ENCODE measurements at places on chromosomes 16 and 17.
A peak's percentile ranks its signal among the peaks of the same experiment; 100 is the strongest.

GRCh38 chr16:31136287-31136662 lies 748 bp upstream of the PRSS8 start:
- DNase-seq: no peak

DNA sequence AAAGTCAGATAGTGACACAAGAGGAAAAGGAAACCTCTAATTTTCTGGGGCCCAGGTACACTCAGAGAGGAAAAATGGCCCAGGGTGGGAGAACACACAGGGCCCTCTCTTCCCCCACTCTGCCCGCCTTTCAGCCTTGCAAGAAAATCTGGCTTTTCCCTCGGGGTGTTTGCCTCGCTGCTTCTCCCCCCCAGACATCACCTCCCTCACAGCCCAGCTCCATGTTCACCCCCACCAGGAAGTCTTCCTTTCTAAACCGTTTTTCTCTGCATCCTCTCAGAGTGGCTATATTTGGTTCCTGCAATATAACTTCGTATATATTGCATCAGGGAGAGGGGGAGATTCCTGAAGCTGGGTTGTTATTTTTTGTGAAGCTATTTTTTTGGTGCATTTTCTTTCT lies 27.3 kb downstream of the RPRML start:
- no peak for DNase-seq

GRCh38 chr16:12291989-12292759 lies 315.6 kb downstream of the SNX29 start:
- DNase-seq: no peak

GRCh38 chr16:54373534-54374520 lies 87.2 kb upstream of the IRX3 start:
- peak; percentile 80 for DNase-seq

DNA sequence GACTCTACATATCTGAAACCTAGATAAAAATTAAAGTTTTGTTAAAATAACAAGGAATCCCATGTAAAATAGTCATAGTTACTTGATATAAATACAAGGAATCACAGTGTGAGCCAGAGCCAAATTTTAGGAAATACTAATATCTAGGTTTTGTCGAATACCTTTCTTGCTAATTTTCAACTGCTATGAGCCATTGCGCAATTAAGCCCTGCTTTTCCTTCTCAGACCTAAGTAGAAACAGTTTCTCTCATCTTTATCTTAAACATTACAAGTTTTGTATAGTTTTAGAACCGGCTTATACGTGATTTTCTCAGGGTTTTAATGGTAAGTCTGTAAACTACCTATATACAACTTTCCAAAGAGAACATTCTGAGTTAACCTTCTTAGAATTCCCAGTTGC lies 157.4 kb upstream of the NOG start:
- DNase-seq: no peak

DNA sequence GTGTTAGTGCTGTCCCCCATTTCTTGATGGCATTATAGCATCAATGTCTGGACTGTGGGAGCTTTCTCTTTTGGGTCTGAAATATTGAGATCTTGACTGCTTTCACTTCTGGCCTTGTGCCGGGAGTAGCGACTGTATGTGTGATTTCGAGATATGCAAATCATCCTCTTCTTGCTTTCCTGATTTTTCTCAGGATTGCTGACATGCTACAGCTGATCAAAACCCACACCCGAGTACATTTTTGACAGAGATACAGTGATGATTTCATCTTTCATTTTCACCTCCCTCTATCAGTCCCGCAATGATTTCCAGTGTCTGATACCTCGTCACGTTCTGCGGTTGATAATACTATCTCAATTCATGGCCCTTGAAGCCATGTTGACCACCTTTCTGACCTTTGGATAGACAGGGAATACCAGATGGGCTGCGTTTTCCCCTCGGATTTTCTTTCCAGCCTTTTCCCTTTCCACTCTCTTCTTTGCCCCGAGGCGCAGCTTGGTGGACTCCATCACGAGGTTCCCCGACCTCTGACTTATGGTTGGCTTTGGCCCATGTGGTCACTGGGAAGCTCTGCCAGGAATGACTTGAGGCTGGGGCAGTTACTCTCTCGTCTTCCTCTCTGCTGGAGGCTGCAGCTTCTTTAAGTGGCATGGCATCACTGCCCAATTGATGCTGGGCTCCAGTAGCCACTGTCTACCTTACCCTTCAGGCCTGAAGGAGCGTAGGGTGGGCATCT lies 184.4 kb downstream of the SNX29 start:
- DNase-seq: no peak

- no peak for DNase-seq
Observed at GRCh38 chr17:69406941-69407340, 7.6 kb upstream of the MAP2K6 start.

- DNase-seq: no peak
Observed at GRCh38 chr16:88588754-88589153, 18.6 kb downstream of the ZC3H18 start.

- DNase-seq: no peak
Observed at GRCh38 chr16:83939266-83939855, 13.7 kb upstream of the OSGIN1 start.

DNA sequence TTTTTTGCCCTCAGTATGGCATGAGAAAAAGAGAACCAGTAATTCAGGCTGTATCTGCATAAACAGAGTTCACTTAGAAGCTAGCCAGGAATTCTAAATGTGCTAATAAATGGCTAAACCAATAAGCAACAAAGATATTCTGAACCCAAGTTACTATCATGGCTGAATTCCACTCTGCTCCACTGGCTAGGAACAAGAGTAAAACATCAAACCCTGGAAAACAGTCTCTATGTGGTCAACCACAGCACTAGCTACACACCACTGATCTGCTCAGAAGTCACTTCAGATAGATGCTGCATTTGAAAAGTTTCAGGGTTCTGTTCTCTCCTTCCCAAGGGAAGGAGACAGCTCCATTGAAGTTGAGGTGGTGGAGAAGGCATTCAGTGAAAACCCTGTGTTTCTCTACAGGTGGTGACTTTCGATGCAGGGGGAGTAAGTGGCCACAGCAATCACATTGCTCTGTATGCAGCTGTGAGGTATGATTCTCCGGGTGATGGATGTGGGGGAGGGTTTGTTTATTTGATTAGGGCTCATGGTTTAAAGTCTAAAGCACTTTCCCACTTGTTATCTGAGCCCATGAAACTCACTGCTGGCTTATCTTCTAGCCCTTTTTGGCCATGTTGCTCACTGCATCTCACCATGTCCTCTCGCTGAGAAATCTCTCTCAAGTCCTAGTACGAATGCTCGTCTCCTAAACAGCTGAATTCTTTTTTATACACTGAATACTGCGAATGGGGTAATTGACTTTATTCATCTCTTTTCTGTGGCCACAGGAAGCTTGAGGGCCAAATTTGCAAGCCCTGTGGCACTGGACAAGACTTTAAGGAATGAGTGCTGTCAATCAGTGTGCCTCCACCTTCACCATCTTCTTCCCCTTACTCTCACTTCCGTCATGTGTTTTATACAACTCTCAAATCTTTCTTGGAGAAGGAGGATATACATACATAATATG lies 39.9 kb downstream of the CENPV start:
- DNase-seq: no peak

- DNase-seq: no peak
Observed at GRCh38 chr17:83181991-83182619, 102.7 kb downstream of the METRNL start.

DNA sequence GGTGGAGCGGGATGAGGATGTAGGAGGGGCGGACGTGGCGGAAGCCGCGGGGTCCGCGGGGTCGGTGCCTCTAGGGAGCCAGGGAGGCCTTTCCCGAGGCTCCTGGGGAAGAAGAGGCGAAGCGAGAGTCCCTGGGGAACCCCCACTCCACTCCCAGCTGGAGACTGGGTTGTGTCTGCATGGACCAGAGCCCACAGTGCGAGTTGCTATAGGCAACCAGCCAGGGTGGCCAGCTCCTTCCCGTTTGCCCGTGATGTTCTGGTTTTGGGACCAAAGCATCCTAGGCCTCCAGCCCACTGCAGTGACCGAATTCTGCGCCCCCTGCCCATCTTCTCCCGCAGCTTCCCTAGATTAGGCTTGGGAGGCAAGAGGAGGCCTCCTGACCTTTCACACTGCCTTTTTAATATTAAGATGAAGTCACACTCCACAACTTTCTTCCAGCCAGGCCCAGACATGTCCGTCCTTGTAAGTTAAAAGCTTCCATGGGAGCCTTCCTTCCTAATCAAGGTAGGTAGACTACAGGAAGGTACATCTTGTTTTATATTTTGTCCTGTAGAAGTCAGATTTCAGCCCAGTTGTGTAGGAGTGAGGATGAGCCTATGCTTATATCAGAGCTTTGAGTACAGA lies 469 bp downstream of the AMZ2 start:
- DNase-seq: peak; percentile 55

DNA sequence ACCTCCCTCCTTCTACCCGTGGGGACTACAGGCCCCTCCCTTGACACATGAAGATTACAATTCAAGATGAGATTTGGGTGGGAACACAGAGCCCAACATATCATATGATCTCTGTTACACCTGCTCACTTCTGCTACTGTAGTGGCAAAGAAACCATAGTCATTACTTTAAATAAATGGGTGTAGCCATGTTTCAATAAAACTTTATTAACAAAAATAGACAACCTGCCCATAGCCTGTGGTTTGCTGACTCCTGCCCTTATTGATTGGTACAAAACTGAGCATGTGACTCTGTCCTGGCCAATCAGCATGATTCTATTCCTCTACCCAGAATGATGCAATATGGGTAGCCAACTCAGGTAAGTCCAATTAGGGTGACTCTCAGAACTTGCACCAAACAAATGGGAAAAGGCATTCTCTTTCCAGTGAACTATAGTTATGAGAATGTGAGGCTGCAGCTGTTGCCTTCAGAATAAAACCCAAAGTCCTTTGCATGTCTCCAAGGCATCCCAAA lies 15.7 kb upstream of the ERCC4 start:
- no peak for DNase-seq

GRCh38 chr16:16923479-16923878 lies 544.5 kb downstream of the NPIPA7 start:
- DNase-seq: no peak

GRCh38 chr16:16038950-16039349 lies 89.5 kb downstream of the ABCC1 start:
- no peak for DNase-seq

DNA sequence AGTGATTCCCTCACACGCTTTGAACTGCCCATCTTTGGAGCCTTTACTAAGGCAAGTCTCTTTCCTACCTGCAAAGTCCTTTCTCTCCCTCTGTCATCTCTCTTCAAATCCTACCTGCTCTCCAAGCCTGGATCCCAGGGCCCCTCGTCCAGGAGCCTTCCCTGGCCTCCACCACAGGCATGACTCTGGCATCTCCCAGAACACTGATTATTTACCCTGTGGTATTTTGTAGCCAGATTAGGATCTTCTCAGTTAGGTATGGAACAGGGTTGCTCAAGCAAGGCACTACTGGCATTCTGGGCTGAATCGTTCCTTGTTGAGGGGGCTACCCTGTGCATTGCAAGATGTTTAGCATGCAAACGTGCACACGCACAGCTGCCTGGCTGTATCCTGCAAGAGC lies 31.9 kb upstream of the POLR3E start:
- no peak for DNase-seq

DNA sequence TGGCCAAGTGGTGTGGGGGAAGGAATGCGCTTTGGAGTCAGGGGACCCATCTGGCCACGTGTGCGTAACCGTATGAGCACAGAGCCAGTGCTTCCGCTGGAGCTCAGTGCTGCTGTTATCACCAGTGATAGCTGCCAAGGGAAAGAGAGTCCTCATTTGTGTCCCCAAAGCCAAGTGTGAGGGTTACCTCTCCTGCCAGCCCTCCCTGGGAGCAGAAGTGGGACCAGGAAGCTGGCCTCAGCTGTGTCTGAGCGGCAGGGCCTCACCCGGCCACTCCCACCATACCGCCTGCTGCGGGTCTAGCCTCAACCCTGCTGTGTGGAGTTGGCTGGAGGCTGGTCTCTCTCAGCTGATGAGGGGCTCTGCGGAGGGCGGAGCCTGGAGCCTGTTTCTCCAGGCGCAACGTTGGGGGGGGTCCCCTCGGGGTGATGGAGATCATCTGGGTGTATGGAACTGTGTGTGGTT lies 44.5 kb downstream of the MEAK7 start:
- DNase-seq: no peak

GRCh38 chr17:82351254-82351712 lies 7.8 kb upstream of the TEX19 start:
- no peak for DNase-seq

DNA sequence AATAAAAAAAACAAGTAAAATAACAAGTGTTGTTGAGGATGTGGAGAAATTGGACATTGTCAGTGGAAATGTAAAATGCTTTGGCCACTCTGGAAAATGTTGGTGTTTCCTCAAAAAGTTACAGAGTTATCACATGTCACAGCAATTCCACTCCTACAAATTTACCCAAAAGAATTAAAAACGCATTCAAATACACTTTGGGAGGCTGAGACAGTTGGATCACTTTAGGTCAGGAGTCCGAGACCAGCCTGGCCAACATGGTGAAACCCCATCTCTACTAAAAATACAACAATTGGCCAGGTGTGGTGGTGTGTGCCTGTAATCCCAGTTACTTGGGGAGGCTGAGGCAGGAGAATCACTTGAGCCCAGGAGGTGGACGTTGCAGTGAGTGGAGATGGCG lies 5.6 kb downstream of the TOP3A start:
- DNase-seq: no peak

DNA sequence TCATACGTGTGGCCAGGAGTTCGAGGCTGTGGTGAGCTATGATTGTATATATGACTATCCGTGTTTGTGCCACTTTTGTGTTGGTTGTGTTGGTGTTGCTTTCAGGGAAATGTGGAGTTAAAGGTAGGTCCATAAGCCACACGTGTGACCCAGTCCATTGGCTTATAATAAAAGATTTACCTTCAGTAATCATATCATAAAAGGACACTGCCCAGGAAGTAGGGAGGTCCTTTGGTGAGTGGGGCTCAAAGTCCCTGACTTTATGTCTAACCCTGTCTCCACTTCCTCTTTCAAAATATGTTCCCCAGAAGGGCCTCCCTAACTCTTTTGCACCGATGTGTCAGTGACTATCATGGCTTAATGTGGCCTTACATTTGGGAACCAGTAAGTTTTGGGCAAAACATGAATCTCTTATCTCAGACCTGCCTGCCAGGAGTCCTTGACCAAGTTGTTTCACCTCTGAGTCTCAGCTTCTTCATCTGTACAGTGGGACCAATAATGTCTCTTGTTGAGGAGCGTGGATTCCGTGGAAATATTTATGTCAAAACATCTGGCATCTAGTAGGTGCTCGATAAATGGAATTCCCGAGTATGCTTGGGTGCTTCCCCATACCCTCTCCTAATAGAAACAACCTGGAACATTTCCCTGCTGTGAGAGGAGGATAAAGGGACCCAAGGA lies 4.8 kb downstream of the TNP2 start:
- no peak for DNase-seq

GRCh38 chr16:65681406-65681805 lies 559.5 kb upstream of the CDH11 start:
- no peak for DNase-seq

GRCh38 chr17:75636381-75637142 lies 3.3 kb downstream of the SMIM5 start:
- DNase-seq: no peak

DNA sequence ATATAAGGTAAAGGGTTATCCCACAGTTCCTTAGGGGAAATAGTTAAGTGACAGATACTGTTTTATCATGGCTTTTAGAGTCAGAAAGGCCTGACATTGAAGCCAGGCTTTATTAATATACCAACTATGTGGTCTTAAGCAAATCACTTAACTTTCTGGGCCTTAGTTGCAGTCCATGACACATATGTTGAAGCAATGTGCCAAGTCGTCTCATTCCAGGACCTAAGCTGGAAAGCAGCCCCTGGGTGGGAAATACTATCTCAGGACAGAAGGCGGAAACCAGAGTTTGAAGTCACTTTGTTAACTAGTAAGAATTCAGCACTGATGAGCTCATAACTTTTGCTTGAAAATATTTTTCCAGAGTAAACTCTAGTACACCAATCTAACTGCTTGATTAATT lies 80.0 kb downstream of the USP32 start:
- no peak for DNase-seq

- DNase-seq: peak; percentile 15
Observed at GRCh38 chr17:81391936-81392908, 3.0 kb upstream of the BAHCC1 start.
